ENCODE measurements at places on chromosomes 13 and 19. TPM values are rescaled to one million over a fixed set of nuclear protein-coding genes. Genes with fewer than 3 reads are reported as not detected.

The GGACT gene
- total RNA-seq = 3.3 TPM

The NTF4 gene
- total RNA-seq = 7.8 TPM

The CFAP97D2 gene
- not detected for total RNA-seq

The NKPD1 gene
- 22.4 TPM for total RNA-seq

GRCh38 chr13:32501064-32501463 lies 37.5 kb downstream of the N4BP2L2 start:
- DNase-seq = no peak
- H3K4me3 ChIP-seq = no peak overlapping the region
- peaks cover 5% of the 10 kb centered on the region for H3K4me1 ChIP-seq
- no peak overlapping the region for H3K27ac ChIP-seq

- no peaks in the 10 kb centered on the region for H3K27me3 ChIP-seq
- DNase-seq = no peak
- peaks cover 22% of the 10 kb centered on the region for H3K4me1 ChIP-seq
- H3K4me3 ChIP-seq = no peak overlapping the region
- H3K36me3 ChIP-seq = no peaks in the 10 kb centered on the region
- no peak overlapping the region for H3K27ac ChIP-seq
These were observed 33.4 kb downstream of the STARD13 start for GRCh38 chr13:33252135-33252534.

DNA sequence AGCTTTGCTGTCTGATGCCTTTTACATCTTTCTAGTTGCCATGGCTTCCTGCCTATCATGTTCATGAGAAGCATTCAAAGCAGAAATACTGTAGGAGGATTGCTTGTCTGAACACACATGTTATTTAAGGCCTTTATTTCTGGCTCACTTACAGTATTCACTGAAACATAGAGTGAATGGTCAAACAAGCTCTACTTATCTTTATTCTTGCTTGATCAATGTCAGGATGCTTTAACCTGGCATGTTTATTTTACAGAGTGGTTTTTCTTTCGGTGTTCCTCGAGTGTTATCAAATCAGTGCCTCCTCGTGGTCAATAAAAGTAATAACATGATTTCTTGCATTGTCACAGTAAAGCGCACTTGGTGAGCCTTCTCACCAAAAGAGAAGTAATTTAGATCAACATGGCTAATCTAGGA lies 73.5 kb upstream of the PCDH17 start:
- H3K27me3 ChIP-seq = no peaks in the 10 kb centered on the region
- H3K27ac ChIP-seq = no peak overlapping the region
- H3K4me1 ChIP-seq = no peaks in the 10 kb centered on the region
- no peak overlapping the region for H3K4me3 ChIP-seq
- H3K36me3 ChIP-seq = no peaks in the 10 kb centered on the region

- no peaks in the 10 kb centered on the region for H3K4me1 ChIP-seq
- H3K27me3 ChIP-seq = no peaks in the 10 kb centered on the region
- no peak overlapping the region for H3K4me3 ChIP-seq
- H3K36me3 ChIP-seq = no peaks in the 10 kb centered on the region
- no peak for DNase-seq
These were observed 475.8 kb upstream of the NBEA start for GRCh38 chr13:34466301-34466700.

DNA sequence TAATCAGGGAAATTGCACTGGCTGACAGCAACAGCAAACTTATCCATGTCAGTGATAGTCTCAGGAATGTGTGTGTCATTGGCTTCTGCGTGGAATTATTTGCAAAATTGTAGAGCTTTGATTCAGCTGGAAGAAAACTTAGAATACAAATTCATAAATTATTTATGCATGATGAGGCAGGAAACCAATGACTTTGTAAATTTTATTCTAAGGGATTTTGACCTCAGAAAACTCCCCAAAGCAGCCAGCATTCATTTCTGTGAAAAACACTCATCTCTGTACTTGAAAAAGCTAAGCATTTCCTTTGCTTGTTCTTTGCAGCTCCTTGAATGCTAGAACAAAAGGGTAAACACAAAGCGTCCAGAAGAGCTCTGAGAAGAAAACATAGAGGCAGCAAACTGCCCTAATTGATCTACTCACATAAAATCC lies 162.4 kb downstream of the DCT start:
- no peaks in the 10 kb centered on the region for H3K27me3 ChIP-seq
- no peaks in the 10 kb centered on the region for H3K4me1 ChIP-seq
- H3K36me3 ChIP-seq = no peaks in the 10 kb centered on the region
- no peak overlapping the region for H3K27ac ChIP-seq

All from suprapubic skin (tissue), 4 donors.